ENCODE measurements at places on chromosomes 6 and 20. TPM values are rescaled to one million over a fixed set of nuclear protein-coding genes. Genes with fewer than 3 reads are reported as not detected.

The BANF2 gene
- not detected for total RNA-seq

The UNC5CL gene
- 1.1 TPM for total RNA-seq

The LAMP5 gene
- total RNA-seq, result 0.81 TPM

The HLA-DOA gene
- total RNA-seq, result under 0.01 TPM

The PSORS1C2 gene
- not detected for total RNA-seq

The HUS1B gene
- total RNA-seq, result 0.16 TPM

The MYT1 gene
- total RNA-seq, result not detected

All from mesangial cell (primary cell).